ENCODE measurements at places on chromosomes 5 and 9. TPM values are rescaled to one million over a fixed set of nuclear protein-coding genes. Genes with fewer than 3 reads are reported as not detected.

SLC25A2 gene
- 4.4 TPM for total RNA-seq

PCDHGA4 gene
- total RNA-seq: 10.5 TPM

NINJ1 gene
- total RNA-seq: 183 TPM

ACSL6 gene
- 0.23 TPM for total RNA-seq

GLDC gene
- total RNA-seq: 4.0 TPM

DNA sequence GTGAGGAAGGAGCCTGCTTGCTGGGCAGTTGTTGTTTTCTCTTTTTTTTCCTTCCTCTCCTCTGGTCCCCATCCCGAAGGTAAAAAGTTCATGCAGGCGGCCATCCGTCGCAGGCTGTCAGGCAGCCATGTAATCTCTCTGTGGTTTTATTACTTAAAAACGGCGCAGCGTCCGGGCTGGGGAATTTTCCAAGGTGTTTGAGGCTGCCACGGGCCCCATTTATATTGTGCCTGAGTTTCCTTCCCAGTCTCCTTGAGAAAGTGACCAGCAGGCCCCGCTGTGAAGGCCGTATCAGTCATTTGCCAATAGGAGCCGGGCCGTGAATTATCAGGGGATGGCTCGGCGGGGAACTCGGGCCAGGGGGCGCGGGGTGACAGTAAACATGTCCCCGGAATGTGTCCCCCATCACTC lies 289.7 kb downstream of the PBX3 start:
- no peaks in the 10 kb centered on the region for H3K4me1 ChIP-seq
- H3K27me3 ChIP-seq: no peaks in the 10 kb centered on the region
- H3K36me3 ChIP-seq: no peaks in the 10 kb centered on the region

- no peaks in the 10 kb centered on the region for H3K4me1 ChIP-seq
- H3K4me3 ChIP-seq: no peak overlapping the region
- DNase-seq: no peak
- no peaks in the 10 kb centered on the region for H3K27me3 ChIP-seq
Observed at GRCh38 chr9:118262191-118262590, 558.0 kb downstream of the TLR4 start.

- H3K4me1 ChIP-seq: no peaks in the 10 kb centered on the region
- H3K4me3 ChIP-seq: no peak overlapping the region
- H3K36me3 ChIP-seq: no peaks in the 10 kb centered on the region
- H3K27ac ChIP-seq: no peak overlapping the region
- no peak for DNase-seq
- H3K27me3 ChIP-seq: no peaks in the 10 kb centered on the region
Observed at GRCh38 chr9:20244271-20244670, 378.0 kb downstream of the MLLT3 start.

DNA sequence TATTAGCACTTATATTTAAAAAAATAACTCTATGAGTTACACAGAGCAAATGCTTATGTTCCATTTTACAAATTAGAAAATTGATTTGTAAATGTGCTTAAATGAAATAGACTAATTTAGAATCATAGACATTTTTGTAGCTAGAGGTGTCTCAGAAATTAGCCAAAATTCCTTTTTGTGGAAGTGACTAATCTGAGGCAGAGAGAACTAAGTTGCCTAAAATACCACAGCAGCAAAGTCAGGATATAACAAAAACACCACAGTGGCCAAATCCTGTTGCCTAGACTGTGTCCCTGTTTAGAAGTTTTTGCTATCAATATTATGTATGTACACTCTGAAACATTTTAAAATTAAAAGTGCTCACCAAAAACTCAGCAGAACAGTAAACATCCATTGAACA lies 18.7 kb downstream of the ADAMTSL1 start:
- no peak overlapping the region for H3K4me3 ChIP-seq
- no peak for DNase-seq
- no peaks in the 10 kb centered on the region for H3K36me3 ChIP-seq
- no peak overlapping the region for H3K27ac ChIP-seq
- H3K27me3 ChIP-seq: no peaks in the 10 kb centered on the region

DNA sequence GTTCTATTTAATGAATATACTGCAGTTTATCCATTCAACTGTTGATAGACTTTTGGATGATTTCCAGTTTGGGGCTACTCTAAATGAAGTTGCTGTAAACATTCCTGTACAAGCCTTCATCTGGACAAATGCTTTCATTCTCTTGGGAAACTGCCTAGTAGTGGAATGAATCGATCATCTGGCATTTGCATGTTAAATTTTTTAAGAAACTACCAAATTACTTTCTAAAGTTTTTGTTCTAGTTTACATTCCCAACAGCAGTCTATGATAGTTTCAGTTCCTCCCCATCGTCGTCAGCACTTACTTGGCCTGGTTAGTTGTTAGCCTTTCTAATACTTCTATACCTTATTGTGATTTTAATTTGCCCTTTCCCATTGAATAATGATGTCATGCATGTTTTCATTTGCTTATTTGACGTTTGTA lies 306.3 kb downstream of the FER start:
- no peak overlapping the region for H3K4me3 ChIP-seq
- H3K27me3 ChIP-seq: no peaks in the 10 kb centered on the region
- no peaks in the 10 kb centered on the region for H3K4me1 ChIP-seq

GRCh38 chr5:150783422-150783928 lies 4.9 kb downstream of the SMIM3 start:
- peaks cover 10% of the 10 kb centered on the region for H3K4me1 ChIP-seq
- peak overlapping the region; percentile 86 for H3K27ac ChIP-seq
- peak; percentile 92 for DNase-seq

- no peaks in the 10 kb centered on the region for H3K36me3 ChIP-seq
- no peaks in the 10 kb centered on the region for H3K4me1 ChIP-seq
- no peaks in the 10 kb centered on the region for H3K27me3 ChIP-seq
Observed at GRCh38 chr5:143177263-143177983, 226.1 kb downstream of the NR3C1 start.

DNA sequence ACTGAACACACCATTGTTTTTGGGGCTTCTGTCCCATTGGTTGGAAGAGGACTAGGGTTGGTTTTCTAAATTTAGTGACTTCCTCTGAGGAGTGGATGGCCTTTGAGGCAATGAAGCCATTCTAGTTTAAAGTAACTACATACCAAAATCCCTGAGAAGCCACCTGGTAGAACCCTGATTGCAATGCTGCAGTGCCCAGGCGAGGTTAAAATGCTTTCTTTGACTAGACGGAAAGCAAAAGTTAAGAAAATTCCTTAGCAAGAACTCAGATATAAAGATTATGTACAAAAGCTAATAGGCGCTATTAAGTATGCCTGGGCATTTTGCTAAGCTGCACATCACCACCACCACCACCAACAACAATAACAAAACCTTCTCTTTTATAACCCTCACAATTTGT lies 20.6 kb downstream of the GLRX start:
- no peaks in the 10 kb centered on the region for H3K4me1 ChIP-seq
- H3K36me3 ChIP-seq: no peaks in the 10 kb centered on the region
- H3K4me3 ChIP-seq: no peak overlapping the region
- no peaks in the 10 kb centered on the region for H3K27me3 ChIP-seq

GRCh38 chr5:159961176-159962160 lies 45.2 kb downstream of the ADRA1B start:
- H3K4me3 ChIP-seq: no peak overlapping the region
- H3K27ac ChIP-seq: no peak overlapping the region
- no peaks in the 10 kb centered on the region for H3K27me3 ChIP-seq
- no peak for DNase-seq

- no peaks in the 10 kb centered on the region for H3K4me1 ChIP-seq
- no peak overlapping the region for H3K27ac ChIP-seq
- H3K36me3 ChIP-seq: no peaks in the 10 kb centered on the region
- no peaks in the 10 kb centered on the region for H3K27me3 ChIP-seq
- no peak for DNase-seq
Observed at GRCh38 chr5:142913728-142914338, 143.7 kb downstream of the ARHGAP26 start.

DNA sequence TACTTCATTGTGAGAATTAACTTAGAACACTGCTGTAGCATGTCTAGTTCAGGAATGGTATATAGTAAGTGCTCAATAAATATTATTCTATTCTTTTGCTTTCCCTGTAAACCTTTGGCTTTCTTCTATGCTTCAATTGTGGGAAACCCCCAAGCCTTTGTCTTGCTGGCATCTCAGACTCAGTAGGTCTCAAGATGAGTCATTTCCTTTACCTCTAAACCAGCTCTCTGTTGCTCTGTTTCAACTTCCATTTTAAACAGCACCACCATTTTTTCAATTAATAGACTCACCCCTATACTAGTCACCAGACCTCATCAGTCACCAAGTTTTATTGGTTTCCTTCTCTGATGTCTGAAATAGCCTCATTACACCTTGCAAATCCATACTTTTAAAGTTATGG lies 43.5 kb downstream of the DMAC1 start:
- H3K36me3 ChIP-seq: no peaks in the 10 kb centered on the region
- H3K4me1 ChIP-seq: no peaks in the 10 kb centered on the region

GRCh38 chr9:75087289-75087823 lies 599 bp downstream of the NMRK1 start:
- no peaks in the 10 kb centered on the region for H3K36me3 ChIP-seq
- H3K27me3 ChIP-seq: no peaks in the 10 kb centered on the region
- DNase-seq: peak; percentile 41
- H3K4me3 ChIP-seq: peak overlapping the region; percentile 82

- no peak for DNase-seq
- no peaks in the 10 kb centered on the region for H3K36me3 ChIP-seq
- no peaks in the 10 kb centered on the region for H3K27me3 ChIP-seq
- no peak overlapping the region for H3K4me3 ChIP-seq
Observed at GRCh38 chr9:107068581-107068980, 205.6 kb downstream of the ZNF462 start.

GRCh38 chr5:59067956-59068656 lies 485.2 kb downstream of the RAB3C start:
- H3K36me3 ChIP-seq: no peaks in the 10 kb centered on the region
- no peak overlapping the region for H3K4me3 ChIP-seq
- H3K4me1 ChIP-seq: no peaks in the 10 kb centered on the region
- DNase-seq: no peak
- H3K27ac ChIP-seq: no peak overlapping the region
